ENCODE measurements at places on chromosomes 7 and 10.
A peak's percentile ranks its signal among the peaks of the same experiment; 100 is the strongest.

- no peak for DNase-seq
Observed at GRCh38 chr7:41744161-41744560, 41.3 kb upstream of the INHBA start.

DNA sequence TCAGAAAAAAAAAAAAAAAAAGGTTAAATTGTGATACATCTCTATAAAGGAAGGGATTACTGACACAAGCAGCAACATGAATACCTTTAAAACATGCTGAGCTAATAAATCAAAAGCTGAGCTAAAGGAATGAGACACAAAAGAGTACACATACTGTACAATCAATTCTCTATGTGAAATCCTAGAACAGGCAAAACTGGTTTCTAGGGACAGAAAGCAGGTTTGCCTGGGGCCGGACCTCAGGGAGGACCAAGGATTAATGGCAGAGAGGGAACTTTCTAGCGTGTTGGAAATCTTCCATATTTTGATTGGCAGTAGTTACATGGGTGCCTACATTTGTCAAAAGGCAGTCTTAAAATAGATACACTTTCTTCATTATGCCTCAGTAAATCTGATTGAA is 52.5 kb downstream of the KLRG2 start:
- DNase-seq: no peak

DNA sequence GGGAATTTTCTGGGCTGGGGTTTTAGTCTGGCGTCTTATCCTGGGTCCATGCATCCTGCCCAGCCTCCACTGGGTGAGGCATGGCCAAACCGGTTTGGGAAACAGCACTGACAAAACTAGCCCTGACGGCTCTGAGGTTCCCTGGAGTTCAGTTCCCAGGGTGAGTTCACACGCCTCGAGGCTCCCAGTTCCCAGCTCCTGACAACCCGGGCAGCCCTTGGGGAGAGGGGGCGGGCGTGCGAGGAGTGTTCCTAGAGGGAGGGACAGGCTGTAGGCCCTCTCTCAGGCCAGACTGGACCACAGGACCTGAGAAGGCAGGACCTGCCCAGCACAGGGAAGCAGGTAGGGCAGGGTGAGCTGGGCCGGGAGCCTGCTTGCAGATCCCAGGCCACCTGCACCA is 82.3 kb upstream of the PPIF start:
- peak; percentile 63 for DNase-seq

GRCh38 chr7:96238976-96239766 is 82.7 kb downstream of the SLC25A13 start:
- no peak for DNase-seq

DNA sequence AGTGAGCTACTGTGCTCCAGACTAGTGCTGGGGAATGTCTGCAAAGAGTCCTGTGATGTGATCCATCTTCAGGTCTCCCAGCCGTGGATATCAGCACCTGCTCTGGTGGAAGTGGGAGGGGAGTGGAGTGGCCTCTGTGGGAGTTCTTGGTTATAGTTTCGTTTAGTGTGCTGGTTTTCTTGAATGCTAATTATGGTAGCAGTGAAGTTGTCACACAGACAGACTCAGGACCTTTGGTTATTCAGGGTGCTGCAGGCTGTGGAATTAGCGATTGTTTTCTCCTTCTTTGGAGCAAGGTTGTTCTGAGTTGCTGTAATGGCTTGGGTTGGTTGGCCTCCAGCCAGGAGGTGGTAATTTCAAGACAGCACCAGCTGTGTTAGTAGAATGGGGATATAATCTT is 132.7 kb upstream of the HGF start:
- DNase-seq: no peak

GRCh38 chr10:20888620-20889330 is 8.3 kb downstream of the NEBL start:
- DNase-seq: no peak
